ENCODE measurements at places on chromosomes 3 and 15.

GRCh38 chr3:23743141-23743784, 62.5 kb upstream of the UBE2E1 start:
- no peak for DNase-seq

DNA sequence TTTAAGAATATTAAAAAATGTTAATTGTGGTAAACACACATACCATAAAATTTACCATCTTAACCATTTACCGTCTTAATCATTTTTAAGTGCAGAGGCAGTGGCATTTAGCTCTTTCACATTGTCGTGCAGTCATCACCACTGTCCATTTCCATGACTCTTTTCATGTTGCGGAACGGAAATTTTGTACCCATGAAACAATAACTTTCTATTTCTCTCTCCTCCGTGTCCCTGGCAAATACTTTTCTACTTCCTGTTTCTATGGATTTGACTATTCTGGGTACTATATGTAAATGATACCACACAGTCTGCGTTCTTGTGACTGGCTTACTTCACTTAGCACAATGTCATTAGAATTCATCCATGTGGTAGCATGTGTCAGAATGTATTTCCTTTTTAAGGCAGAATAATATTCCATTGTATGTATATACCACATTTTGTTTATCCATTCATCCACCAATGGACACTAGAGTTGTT, 27.9 kb downstream of the AKAP13 start:
- no peak for DNase-seq

DNA sequence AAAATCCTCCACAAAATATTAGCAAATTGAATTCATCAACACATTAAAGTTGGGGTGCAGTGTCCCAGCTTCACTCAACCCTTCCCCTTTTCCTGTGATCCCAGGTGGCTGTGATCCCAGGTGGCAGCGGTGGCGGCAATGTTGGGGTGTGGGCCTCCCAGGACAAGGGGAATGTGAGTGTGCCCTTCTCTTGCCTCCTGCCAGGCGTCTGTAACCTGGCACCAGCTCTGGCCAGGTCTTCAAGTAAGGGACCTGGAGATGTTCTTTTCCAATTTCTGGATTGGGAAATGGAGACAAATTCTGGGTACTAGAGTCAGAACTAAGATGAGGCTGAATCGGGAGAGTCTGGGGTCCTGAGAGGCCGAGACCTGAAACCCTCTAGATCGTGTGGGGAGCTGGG, 20.1 kb downstream of the GOLGA6A start:
- DNase-seq = no peak

DNA sequence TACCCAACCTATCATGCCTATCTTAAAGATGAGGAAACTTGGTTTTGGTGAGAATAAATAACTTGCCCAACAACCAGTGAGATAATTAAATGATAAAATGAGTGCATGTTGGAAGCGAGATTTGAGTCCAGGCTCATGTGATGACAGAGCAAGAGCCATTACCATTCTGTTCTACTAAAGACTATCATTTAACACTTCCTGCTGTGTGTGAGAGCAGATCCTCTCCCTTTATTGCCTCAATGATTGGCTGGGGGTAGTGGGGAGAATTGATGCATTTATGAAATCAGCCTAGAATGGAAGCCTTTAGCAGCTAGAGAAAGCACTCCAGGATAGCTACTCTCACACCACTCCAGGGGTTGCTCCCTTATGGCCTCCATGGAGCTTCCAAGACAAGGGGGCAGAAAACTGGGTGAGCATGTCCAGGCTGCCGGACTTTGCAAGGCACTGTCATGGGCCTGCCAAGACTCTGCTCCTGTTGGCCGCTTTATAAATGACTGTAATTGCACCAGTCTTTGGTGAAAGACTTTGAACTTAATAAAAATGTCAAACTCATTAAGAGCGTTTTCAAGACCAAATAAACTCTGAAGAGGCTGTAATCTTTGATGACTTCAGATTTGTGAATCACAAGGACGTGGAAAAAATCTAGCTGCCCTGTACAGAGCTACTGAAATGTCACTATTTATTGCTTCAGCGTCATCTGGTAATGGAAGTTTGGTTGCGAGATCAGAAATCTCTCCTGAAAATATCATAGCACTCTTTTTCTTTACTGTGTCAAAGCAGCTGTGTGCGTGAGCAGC, 209.1 kb upstream of the NR2E3 start:
- DNase-seq = no peak

DNA sequence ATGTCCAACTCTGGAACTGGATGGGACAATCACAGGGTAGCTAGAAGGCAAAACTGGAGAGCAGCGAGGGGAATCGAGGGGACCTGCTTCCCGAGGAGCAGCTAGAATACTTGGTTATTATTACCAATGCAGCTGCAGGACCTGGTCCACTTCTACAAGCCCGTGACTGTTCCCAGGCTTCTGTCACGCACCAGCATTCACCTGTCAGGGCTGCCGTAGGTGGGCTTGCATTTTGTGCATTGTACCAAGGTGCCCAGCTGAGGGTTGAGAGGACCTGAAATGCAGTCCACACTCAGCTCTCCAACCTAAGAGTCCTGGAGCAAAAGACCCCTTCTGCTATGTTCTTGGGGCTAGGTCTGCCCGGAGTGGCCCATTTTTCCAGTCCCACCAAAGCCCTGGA, 2.3 kb downstream of the SEMA4B start:
- DNase-seq = no peak

DNA sequence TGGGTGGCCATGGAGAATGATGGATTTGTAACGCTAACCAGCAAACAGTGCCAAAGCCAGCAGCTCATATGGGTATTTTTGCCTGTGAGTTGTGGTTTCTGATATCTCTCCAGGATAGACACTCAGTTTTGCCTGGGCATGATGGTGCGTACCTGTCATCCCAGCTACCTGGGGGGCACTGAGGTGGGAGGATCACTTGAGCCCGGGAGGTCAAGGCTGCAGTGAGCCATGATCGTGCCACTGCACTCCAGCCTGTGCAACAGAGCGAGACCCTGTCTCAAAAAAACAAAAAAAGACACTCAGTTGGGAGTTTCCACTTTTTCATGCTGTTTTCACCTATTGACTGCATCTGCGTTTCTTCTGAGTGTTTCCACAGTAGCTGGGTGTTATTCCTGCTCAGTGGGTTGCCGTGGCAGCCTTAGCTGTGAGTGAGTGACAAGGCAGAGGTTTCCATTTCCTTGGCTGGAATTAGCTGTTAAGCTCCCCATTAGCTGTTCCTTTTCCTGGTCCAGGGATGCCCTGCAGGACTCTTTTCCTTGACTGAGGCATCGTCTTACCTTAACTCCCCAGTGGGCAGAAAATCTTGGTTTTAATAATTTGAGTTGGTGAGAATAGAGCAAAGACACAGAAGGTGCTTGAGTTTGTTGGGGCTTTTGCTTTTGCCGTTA, 14.2 kb upstream of the RPP14 start:
- DNase-seq = no peak

DNA sequence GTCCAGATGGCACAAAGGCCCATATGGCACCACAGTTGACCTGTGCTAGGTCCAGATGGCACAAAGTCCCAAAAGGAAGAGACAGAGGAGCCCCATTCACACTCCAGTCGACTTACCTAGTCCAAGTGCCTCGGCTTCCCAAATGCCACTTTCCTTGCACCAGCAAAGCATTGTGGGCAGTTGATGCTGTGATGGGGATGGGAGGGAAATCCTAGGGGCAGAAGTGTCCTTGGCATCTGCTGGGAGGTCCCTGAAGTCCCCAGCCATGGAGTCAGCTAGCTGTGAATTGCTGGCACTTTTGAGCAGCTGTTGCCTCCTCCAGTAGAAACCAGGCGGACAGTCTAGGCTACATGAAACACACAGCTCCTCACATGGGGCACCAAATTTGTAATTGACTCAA, 60.3 kb upstream of the SIAH2 start:
- no peak for DNase-seq

- DNase-seq = no peak
These were observed 336.4 kb upstream of the ICE2 start for GRCh38 chr15:60815321-60815720.

DNA sequence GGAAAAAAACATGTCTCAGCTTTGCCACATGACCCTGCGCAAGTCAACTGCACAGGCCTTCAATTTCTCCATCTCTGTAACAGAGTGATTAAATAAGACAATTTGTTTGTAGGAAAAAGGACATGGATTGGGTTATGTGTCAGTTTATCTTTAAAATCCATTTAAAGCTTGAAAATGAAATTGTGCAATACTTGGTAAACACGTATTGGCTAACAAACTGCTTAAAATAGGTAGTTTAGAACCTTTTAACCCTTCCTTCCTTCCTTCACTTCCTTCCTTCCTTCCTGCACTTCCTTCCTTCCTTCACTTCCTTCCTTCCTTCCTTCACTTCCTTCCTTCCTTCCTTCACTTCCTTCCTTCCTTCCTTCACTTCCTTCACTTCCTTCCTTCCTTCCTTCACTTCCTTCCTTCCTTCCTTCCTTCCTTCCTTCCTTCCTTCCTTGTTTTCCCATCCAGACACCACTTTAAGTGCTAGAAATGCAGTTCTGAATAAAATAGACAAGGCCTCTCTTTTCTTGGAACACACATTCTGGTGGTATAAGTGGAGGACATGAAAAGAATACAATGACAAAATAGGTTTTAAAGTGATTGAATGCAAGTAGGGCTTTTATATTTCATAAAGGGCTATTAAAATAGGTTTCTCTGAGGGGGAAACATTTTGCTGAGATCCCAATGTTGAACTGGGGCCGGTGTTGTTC, 130.2 kb upstream of the TP63 start:
- DNase-seq = no peak

GRCh38 chr3:69338911-69339310, 47.0 kb downstream of the FRMD4B start:
- DNase-seq = peak; percentile 53

DNA sequence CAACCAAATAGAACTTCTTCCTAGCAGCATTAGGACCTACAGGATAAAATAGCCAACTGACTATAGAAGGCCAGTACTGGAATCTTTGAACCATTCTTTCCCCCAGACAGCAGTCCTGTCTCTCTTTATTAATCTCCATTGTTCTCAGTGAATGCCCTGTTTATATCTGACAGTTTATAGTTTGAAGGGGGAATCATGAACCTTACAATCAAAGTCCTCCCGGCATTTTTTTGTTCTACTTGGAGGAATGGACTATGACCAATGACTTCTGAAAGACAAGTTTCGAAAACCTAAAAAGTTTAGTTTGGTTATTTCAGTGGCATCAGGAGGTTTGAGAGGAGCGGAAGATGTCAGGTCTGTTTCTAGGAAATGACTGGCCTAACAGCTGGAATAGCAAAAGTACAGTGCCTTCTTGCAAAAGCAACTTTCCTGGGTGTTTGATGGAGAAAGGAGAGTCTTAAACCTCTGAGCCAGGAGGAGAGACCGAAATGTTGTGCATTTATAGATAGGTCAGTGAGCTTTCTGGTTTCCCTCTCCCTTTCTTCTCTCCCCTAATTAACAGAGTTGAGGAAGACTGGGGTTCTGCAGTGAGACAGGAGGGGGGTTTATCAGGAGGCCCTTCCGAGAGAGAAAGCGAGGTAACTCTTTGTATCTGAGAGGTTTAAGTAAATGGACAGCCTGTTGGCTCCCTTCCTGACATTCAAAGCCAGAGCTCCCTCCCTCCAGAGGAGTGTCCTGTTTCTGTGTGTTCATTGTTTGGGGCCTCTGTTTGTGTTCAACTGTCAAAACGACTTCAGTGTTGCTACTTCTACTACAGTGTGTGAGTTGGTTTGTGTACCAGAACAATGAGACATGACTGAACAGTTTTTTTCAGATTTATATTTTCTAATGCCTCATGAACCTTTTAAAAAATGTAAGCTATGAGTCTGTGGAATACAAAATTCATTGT, 383.0 kb upstream of the RARB start:
- DNase-seq = no peak

- DNase-seq = no peak
These were observed 25.3 kb downstream of the FOXL2 start for GRCh38 chr3:138921316-138922292.

DNA sequence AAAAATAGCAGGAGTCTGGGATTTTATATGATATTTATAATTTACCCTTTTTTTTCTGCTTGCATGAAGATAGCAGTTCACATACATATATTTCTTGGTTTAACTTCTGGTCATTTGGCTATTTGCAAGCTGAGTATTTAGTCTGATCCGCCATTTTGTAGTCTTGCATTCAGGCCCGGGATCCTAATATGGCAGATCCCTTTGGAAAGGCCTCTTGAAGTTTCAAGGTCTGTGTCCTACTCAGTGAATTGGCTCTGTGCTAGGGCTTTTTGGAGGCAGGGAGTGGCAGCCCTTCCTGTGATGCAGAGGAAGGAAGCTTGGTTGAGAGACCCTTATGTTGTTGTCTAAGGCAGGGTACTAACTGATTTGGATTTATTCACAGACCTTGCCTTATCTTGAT, 2.9 kb downstream of the SNRPN start:
- no peak for DNase-seq

DNA sequence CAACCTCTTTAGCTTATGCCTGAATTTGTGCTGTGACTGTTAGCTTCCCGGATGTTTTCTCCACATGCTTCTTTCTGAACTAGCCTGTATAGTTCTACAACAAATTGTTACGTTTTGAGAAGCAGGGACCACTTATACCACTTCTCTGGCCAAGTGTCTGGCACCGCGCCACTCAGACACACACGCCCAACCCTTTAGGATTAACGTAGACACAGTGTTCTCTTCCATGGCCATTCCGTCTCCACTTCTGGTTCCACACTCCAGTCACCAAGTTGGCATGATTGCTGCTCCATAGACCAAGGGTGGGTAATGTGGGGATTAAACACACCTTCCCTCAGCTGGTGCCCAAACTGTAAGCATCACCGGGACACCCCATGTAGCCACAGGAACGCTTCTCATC, 755 bp upstream of the TMEM108 start:
- DNase-seq = no peak

GRCh38 chr15:79702621-79703020, 194.2 kb downstream of the MTHFS start:
- no peak for DNase-seq

GRCh38 chr3:173065543-173065981, 75.5 kb downstream of the SPATA16 start:
- DNase-seq = peak; percentile 55

- no peak for DNase-seq
These were observed 62.4 kb upstream of the GOLGA6B start for GRCh38 chr15:72592097-72592496.

DNA sequence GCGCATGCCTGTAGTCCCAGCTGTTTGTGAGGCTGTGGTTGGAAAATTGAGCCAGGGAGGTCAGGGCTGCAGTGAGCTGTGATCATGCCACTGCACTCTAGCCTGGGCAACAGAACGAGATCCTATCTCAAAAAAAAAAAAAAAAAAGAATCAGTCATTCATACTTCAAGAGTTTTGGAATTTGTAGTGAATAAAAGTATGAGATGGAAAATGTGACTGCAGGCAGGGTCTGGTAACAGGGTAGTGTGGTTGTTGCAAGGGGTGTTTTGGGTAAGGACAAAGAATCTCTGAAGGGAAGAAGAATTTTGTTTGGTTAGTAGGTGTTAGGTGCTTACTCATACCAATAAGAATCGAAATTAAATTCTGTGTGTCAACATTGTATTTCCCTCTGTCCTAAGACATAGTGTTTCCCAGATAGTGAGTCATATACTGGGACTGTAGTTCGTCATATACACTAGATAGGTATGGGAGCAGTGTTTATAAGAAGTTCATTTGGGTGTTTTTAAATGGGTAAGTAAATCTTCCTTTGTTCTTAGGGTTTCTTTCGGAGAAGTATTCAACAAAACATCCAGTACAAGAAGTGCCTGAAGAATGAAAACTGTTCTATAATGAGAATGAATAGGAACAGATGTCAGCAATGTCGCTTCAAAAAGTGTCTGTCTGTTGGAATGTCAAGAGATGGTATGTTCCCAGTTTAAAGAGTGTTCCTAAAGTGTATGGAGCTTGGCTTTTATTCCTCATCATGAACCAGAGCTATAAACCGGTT, 14.2 kb downstream of the NR1D2 start:
- no peak for DNase-seq

Data from common myeloid progenitor, CD34-positive (primary cell).